ENCODE measurements at places on chromosomes 11 and 22.

- DNase-seq, result no peak
Measured at GRCh38 chr11:62004473-62004872, 37.0 kb upstream of the FTH1 start.

DNA sequence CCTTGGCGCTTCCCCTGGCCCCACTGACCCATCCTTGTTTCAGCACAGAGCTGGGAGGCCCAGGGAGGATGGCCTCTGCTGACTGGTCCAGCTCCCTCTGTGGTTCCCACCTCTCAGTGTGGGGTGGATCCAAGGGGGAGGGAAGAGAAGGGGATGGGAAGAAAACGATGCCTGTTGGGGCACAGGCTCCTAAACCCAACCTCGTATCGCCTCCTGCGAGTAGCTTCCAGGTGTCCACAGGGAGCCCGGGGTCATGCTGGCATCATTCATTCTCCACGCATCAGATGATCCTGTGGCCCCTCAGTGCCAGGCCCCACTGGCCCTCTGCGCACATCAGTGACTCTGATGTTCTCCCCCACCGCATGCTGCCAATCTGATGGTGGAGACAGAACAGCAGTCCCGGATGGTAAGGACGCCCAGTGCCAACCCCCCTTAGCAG lies 5.1 kb downstream of the MYEOV start:
- no peak for DNase-seq

DNA sequence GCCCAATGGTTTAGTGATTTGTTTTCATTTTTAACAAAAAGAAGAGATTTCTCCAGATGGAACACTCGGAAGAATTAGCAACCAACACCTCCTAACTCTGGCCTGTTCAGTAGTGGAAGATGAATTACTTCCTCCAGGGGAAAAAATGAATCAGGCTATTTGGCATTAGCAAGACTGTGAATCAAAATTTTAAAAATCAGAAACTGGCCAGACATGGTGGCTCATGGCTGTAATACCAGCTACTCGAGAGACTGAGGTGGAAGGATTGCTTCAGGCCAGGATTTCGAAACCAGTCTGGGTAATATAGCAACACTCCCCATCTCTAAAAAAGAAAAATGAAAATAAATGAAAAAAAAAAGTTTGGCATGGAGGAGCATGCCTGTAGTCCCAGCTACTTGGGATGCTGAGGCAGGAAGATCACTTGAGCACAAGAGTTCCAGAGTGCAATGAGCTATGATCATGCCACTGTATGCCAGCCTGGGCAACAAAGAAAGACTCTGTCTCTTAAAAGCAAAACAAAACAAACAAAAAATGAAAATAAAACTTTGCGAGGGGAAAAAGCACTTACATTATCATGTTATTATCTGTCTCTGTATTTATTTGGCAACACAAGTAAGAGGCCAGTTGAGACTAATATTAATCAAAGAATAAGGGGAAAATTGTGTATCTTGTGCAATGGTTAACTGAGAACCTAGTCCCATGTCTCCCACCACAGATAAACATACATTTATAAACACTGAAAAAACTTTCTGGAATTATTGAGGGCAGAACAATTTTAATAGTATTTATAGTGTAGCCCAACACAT lies 796.3 kb upstream of the ANO3 start:
- no peak for DNase-seq

DNA sequence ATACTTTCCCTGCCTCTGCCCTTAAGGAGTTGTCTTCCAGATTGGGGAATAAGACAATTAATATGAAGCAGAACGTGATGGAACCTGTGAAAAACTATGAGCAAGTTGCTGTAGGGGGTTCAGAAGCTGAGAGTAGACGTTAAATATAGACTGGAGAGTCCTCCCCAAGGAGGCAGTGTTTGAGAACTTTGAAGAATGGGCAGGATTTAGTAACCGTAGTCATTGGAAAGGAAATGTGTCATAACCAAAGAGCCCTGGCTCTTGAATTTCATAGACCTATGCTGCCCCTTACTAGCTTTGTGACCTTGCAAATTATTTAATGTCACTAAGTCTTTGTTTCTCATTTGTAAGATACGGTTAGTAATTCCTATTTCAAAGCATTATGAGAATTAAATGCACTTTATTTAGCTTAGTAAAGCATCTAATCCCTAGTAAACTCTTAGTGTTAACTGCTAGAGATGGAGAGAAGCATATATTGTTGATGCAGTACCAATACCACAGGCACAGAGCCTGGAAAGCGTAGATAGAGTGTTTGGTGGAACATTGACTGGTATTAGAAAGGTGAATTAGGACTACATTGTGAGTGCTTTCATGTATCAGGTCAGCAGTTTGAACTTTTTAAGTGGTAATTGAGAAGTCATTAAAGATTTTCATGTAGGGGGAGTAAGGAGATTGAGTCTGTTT lies 54.1 kb downstream of the MCAM start:
- no peak for DNase-seq

GRCh38 chr11:46065681-46066080 lies 55.6 kb downstream of the PHF21A start:
- no peak for DNase-seq

- DNase-seq, result no peak
Measured at GRCh38 chr11:13228572-13228971, 49.0 kb upstream of the BMAL1 start.

GRCh38 chr22:36829370-36830002 lies 12.7 kb upstream of the PVALB start:
- no peak for DNase-seq

- no peak for DNase-seq
Measured at GRCh38 chr11:82906931-82907330, 5.4 kb downstream of the DDIAS start.

- no peak for DNase-seq
Measured at GRCh38 chr11:6617315-6617781, 1.9 kb downstream of the TPP1 start.

DNA sequence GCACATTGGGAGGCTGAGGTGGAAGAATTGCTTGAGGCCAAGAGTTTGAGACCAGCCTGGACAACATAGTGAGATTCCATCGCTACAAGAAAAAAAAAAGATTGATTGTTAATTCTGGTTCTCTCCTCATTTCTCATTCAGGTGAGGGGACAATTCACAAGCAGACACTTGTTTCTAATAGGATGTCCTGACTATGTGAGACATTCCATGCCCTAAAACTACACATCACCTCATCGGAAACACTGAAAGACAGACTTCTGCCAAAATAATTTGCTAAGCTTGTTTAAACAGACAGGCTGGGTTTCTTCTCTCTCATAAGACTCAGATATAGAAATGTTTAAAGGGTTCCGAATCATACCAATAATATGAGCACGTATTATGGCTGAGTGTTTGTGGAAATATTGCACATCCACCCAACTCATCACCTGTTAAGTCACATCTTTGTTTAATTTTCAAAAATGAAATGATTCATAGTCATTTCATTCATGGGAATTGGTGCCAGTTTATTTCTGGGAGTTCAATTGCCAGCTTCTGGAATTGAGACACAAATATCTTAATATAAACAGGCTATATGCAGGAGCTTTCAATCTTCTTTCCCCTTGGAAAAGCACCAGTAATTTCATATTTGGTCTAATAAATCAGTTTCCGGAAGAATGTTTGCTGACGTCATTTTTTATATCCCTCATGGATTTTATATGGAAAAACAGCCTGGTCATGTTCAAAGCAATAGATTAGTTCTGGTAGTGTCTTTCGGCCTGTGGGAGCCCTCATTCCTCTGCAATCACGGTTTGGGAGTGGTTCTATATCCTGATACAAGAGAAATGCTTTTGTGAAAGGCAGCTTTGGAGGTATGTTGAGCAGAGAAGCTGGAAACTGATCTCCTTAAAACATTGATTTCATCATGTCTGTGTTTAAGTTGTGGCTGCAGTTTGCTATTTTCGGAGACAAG lies 87.0 kb downstream of the BDNF start:
- DNase-seq, result no peak

DNA sequence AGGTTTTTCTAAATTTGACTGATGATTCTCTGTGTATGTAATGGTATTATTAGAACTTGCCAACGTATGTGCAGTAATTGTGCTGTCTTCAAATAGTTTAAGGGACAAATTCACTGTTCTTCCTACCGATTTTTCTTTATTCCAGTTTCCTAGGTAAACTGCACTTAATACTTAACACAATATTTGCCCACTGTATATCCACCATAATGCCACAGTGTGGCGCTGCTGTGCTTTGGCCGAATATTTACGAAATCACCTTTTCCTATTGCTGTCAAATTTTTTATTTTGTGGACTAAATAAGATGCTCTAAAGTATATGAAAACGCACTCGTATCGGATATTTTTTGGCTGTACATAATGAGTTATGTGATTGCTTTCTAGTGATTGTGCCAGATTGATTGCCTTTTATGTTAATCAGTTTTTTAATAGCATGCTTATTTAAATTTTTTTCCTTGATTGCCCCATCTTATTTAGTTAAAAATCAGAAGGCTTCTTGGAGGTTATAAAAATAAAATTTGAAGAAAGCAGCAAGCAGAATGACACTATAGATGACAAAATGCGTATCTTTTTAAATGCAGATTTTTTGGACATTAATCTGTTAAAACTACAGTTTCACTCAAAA lies 10.5 kb downstream of the AASDHPPT start:
- no peak for DNase-seq

- no peak for DNase-seq
Measured at GRCh38 chr11:28962502-28962901, 854.3 kb downstream of the METTL15 start.

DNA sequence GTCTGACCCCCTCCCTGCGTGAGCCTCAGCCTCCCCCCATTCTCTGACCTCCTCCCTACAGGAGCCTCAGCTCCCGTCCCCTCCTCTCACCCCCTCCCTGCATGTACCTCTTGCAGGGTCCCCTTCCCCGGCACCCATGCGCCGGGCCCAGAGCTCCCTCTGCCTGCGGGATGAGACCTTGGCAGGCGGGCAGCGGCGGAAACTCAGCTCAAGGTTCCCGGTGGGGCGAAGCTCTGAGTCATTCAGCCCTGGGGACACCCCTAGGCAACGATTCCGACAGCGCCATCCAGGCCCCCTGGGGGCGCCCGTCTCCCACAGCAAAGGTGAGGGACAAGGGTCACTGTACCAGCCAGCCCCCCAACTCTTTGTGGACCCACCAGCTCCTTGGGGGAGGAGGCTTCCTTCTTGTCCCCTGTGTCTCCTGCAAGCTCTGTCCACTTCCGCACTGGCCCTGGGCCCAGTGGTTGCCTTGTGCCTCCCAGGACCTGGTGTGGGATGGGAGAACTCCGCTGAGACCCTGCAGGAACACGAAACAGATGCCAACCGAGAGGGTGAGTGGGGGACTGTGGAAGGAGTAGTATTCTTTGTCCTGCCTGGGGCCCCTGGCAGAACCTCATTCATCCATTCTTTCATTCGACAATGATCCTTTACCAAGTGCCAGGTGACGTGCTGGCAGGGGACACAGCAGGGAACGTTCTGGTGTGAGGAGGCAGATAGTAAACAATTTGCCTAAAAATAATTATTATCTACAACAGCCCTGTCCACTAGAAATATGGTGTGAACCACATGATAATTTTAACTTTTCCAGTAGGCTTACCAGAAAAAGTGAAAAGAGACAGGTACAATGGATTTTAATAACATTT lies 3.7 kb upstream of the RPS6KA4 start:
- peak; percentile 48 for DNase-seq

DNA sequence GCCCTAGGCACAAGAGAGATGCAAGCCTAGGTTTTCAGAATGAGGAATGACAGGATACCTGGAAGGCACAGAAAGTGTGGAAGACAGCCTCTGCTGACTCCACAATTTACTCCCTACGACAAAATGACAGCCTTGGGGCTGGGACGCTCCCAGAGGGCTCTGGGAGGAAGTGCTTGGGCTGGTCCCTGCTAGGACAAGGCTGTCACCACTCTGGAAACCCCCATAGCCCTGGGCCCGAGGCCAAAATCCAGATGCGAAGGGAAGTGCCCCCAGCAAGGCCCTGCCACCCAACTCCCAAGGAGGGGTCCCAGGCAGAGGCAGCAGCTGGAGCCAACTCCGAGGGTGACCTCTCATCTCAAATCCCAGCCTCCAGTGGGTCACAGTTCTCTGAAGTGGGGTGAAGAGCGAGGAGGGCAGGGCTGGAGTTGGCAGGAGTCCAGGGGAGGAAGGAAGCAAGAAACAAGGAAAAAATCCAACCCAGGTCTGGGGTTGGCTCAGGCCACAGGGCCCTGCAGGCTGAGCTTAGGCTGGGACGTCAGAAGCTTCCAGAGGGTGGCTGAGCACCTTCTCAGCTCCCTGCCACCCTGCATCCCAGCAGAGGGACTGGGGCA lies 6.3 kb upstream of the CDC42EP2 start:
- DNase-seq, result no peak

DNA sequence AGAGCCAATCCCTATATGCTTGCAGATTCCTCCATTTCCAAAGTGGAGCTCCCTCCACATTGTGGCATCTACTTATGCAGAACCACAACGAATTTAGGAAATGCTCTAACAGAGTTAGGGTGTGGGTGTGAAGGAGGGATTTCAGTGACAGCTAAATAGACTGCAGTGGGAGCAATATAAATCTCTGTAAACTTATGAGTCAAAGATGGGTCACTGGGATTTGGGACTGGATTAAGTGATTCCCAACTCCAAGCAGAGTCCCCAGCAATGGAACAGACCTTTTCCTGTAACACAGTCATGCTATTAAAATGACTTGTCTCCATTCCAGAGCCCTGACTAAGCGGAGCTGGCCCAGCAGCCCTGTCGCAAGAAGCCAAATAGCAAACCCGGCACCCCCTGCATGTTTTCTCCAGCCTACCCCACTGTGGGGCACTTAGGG lies 36.6 kb downstream of the RPL27A start:
- DNase-seq, result no peak

DNA sequence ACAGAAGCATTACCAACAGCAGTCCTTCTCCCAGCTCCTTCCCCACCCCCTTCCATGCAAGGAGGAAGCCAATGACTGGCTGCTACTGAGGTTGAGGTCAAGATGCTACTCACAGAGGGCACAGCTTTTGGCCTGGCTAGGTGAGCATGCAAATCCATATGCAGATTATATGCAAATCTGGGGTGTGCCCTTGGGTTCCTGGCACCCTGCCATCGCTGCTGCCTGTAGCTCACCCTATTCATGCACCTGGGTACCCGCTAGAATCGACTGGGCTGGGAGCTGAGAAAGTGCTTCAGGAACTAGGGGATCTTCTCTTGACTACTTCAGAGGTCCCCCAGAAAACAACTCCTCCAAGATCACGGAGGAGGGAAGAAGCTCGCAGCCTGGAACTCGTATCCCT lies 4.0 kb downstream of the DSCAML1 start:
- DNase-seq, result no peak

DNA sequence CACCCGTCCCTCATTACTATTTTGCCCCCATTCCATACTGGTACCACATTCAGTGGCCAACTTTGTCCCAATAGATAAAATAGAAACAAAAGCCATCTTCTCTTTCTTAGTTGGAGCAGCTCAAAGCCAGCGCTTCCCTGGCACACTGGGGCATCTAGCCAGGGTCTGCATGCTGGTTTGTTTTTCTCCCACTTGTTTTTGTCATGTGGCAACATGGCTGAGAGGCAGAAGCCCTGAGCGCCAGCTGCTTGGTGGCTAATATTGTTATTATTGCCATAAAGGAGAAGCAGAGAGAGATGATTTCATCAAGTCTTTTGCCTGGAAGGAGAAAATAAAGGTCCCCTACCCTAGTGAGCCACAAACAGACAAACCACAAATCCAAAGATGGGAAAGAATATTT lies 48.4 kb upstream of the CRTAM start:
- DNase-seq, result no peak

- no peak for DNase-seq
Measured at GRCh38 chr22:30239488-30240405, 6.8 kb downstream of the LIF start.

- no peak for DNase-seq
Measured at GRCh38 chr11:120680322-120680721, 168.8 kb downstream of the GRIK4 start.

All from stimulated activated CD8-positive, alpha-beta memory T cell treated with anti-CD3 and anti-CD28 coated beads, Interleukin-4, amount 100 ng/mL, for 24 hours (primary cell).